HAP-1 (cell line): ENCODE measurements at places on chromosomes 12 and 14.

DNA sequence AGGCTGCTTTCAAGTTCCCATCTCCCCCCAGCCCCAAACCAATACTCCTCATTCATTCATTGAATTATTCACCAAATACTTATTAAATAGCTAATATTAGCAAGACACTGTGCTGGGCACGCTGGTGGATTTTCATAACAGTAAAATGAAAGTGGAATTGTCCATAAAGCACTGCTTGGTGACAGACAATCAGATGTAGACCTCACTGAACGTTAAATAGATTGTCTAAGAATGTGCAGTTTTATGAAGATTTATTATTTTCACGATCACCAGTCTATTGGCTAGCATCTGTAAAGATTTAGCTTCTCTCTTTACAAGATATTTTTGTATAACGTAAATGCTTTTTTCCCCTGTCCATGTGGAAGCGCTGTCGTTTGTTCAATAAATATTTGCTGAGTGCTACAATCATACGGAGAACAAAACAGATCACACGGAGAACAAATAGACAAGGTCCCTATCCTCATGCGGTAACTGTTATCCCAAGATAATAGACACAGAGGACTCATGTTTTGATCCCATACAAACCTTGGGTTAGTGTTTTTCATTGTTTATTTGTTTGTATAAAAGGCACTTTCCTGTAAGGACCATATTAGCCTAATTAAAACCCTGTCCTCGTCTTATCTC lies 397.6 kb downstream of the BCAT1 start:
- DNase-seq = no peak

DNA sequence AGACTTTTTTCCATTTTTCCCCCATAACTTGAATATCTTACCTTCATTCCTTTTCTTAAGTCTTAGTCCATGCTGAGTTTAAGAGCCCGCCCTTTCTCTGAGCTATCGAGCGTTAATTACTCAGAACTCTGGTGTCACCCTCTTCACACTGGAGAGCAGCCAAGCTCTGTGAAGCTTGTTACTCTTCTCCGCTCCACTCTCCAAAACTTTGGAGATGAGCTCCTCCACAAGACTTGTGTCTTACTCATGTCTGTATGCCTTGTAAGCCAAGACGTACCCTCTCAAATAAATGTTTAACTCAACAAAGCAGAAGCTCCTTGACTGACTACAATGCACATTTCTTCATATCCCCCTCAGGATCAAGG lies 54.7 kb downstream of the DICER1 start:
- no peak for DNase-seq

DNA sequence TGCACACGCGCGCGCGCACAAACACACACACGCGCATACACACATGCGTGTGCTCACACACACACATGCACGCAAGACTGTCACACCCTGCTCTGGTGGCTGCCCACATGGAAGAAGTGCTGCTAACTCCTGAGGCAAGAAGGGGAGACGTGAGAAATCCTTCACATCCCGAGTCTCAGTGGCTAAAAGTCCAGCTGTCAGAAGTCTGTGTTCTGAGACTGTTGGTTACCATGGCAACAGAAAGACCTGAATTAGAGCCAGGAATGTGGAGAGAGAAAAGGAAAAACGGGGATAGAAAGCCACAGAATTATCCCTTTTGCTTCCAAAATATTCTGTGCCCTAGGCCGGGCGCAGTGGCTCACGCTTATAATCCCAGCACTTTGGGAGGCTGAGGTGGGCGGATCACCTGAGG lies 71.2 kb downstream of the PPFIBP1 start:
- peak; percentile 68 for DNase-seq

- DNase-seq = no peak
Measured at GRCh38 chr14:57408037-57408436, 17.7 kb downstream of the NAA30 start.

DNA sequence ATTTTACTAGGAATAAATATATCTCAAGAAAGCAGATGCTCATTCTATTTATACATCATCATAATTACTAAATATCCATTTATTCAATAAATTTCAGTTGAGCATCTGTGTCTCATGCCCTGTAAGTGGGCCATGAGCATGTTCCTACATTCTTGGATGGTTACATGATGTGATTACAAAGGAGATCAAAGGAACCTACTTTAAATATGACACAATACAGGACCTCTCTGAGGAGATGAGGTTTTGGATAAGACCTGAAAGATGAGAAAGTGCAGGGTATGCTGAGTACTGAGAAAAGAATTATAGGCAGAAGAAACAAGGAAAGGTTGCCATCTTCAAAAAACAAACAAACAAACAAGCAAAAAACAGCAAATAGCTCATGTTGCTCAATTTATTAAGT lies 105.4 kb upstream of the CNTN1 start:
- no peak for DNase-seq

- no peak for DNase-seq
Measured at GRCh38 chr14:77040741-77041653, 12.5 kb upstream of the IRF2BPL start.

DNA sequence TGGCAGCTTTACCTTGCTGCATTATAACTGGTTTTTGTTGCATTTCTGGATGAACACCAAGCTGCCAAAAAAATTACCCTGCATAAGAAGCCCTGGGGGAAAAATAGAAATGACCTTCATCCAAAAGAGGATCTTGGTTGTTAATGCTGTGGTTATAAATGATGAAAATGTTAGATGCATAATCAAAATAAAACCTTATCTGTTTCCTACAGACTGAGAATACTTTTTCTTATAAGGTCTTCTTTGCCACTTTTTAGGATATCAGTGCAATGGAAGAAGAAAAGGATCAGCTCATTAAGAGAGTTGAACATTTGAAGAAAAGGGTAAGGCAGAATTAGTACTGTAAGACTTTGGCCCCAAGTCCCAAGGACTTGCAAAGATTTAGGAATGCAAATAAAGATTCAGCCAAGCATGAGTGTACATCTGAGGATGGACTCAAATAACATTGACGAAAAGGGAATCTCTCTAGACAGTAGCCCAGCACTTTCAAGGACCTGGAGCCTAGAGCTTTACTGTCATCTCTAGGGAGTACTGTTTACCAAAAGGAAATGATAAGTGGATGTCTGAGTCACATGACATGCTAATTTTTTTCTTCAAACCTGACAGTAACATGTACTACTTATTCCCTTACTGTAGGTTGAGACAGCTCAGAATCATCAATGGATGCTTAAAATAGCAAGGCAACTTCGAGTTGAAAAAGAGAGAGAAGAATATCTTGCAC lies 10.7 kb downstream of the IFT81 start:
- no peak for DNase-seq

GRCh38 chr14:104980611-104981531 lies 2.7 kb upstream of the AHNAK2 start:
- DNase-seq = no peak

- DNase-seq = no peak
Measured at GRCh38 chr12:5480938-5481303, 49.0 kb downstream of the NTF3 start.

- no peak for DNase-seq
Measured at GRCh38 chr14:68733086-68733914, 59.6 kb downstream of the ZFP36L1 start.

DNA sequence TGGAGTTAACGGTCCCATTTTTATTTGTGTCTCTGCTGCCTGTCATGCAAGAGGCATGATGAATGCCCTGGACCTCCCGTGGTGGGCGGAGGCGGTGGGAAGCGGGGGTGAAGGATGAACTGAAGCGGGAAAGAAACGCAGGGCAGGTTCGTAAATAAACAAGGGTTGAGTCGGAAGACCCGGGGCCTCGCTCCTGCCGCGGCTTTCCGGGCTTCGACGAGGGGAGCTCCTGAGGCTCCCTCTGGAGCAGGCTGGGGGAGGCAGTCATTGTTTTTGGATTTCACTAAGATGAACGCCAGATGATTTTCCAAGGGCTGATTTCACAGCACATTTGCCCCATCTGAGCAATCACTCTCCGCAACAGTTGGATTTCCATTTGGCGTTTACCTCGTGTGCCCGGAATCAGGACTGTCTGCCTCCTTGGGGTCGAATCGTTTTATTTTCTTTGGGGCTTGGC lies 130.2 kb downstream of the SLC38A6 start:
- DNase-seq = no peak

DNA sequence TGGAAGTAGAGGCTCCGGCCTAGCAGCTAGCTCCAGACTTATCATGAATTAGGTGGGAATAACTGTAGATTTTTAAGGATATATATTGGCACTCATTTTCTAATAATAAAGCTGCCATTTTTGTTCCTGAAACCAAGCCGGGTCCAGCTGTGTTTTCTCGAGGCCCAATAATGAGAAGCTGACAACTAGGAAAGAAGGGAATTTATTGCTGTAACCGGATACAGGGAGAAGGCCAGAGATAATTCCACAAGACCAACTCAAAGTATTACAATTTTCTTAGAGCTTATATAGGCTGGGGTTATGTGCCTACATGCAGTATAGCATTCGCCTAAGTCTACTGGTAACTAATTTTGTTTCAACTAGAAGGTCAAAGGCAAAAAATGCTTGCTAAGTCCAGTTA lies 122.3 kb upstream of the FBXO33 start:
- DNase-seq = no peak

GRCh38 chr12:64082866-64083268 lies 139.2 kb downstream of the KICS2 start:
- peak; percentile 56 for DNase-seq

- no peak for DNase-seq
Measured at GRCh38 chr12:56521209-56521589, 421 bp upstream of the RBMS2 start.

GRCh38 chr14:91893669-91894068 lies 26.3 kb upstream of the TC2N start:
- DNase-seq = no peak

DNA sequence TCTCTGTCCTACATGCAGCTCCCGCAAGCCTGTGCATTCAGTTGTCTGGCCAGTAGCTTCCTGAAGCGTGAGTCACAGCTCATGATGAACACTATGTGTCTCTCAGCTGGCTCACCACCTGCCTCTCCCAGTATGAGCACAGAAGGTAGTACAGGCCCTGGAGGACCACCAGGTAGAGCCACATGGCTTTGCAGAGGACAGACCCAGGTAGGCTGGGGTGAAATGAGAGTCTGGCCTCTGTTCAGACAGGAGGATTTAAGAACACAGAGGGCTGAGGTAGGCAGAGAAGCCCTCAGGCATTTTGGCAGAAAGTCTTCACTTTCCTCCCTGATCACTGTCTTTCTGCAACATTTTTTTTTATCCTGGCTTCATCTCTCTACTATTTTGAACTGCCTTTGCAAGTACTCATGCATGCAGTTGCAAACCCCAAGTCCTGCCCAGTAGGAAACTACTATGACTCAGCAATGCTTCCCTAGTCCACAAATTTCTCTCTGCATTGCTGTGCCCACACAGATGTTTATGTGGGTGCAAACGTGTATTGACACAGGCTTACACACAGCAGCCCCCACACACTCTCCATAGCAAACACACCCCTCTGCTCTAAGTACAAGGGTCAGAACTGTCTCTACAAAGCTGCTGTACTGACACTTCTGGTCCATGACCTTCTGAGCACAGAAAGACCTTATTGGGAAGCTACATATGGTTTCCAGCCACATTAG lies 7.2 kb upstream of the SDR9C7 start:
- no peak for DNase-seq

DNA sequence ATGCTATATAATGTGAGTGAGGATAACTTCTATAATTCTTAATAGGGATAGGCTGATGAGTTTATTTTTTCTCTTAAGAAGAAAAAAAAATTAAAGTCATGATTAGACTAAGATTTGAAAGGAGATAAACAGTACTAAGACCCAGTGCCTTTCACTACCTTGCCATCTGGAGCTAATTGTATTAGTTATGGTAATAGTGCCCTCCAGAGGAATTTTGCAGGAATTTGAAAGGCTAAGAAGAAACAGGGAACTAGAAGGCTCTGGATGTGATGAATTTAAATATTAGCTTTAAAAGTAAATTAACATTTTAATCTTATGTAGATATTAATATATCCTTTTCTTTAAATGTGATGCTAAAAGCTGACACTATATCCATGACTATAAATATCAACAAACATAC lies 36.6 kb upstream of the PIK3C2G start:
- DNase-seq = peak; percentile 8

DNA sequence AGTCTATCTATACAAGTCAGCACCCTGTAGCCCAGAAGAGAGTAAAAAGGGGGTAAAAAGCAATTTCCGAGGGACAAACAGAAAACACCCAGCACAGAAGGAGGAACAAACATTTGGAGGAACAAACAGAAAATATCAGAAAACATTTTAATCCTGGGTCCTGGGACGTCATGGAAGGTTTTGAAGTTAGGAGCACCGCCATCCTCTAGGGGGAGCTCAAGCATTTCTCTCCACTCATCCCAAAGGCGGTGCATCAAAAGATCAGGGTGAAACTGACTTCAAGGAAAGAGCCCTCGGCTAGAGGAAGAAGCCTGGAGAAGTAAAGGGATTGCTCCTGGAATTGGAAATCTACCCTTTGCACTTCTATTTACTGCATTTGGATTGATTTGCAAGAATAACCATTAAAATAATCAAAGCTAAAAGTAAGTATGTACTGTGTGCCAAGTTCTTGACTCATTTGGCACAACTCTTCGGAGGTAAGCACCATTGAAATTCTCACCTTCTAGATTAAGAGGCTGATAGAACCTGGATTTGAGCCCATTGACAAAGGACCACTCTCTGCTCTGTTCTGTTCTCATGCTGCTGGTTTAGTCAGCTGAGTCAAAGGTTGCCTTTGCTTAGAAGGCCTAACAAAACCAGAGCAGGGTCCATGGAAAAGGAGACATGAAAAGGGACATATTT lies 17.2 kb upstream of the POC1B start:
- peak; percentile 79 for DNase-seq

DNA sequence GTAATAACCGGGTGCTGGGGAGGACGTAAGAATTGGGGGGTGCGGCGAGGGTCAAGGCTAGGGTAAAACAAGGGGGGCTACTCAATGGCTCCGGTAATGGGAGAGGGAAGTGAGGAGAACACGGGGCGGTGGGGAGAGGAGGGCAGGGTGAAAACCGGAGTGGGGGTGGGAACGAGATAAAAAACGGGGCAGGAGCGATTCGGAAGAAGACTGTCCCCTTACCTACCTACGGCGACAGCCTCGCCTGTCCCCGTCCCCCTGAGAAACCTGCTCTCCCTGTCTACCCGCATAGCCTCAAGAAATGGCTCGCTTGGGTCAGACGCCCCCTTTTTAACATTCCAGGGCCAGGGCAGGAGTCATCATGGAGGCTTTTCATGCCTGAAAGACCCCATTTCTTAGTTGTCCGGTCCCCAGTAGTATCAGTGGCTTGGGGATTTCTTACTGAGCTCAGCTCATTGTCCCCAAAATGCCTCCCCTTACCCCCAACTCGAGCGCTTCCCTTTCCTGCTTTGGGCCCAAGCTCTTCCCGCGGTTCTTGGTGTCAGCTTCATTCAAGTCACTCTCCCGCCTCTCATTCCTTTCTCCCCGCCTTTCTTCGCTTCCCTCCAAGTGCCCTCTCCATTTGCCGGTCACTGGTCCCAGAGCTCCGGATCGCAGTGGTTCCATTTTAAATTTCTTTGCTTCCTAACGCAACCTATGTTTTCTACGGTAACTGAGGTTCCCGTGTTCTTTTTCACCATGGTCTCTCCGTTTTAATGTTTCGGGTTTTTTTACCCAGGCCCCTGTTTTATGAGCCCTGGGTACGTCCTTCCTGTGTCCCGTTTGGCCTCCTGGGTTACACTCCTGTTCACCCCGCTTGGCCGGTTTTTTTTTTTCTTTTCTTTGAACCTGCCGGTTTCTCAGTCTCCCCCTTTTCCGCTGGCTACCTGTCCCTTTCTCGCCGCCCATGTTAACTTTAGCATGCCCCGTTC lies 1.2 kb upstream of the WSB2 start:
- peak; percentile 66 for DNase-seq

GRCh38 chr14:38399652-38400051 lies 143.8 kb upstream of the CLEC14A start:
- no peak for DNase-seq

- no peak for DNase-seq
Measured at GRCh38 chr12:19154686-19155085, 25.2 kb downstream of the PLEKHA5 start.

GRCh38 chr14:67538501-67538900 lies 5.4 kb downstream of the PLEKHH1 start:
- DNase-seq = no peak
